ENCODE measurements at places on chromosomes 11 and 22.

GRCh38 chr22:25051983-25052710, 99.6 kb downstream of the KIAA1671 start:
- no peak for DNase-seq

- DNase-seq: no peak
Observed at GRCh38 chr11:15826826-15827225, 529.5 kb downstream of the SOX6 start.

GRCh38 chr22:20979243-20979809, 2.8 kb upstream of the LZTR1 start:
- peak; percentile 61 for DNase-seq

- no peak for DNase-seq
Observed at GRCh38 chr11:106276859-106277436, 199.5 kb downstream of the AASDHPPT start.

DNA sequence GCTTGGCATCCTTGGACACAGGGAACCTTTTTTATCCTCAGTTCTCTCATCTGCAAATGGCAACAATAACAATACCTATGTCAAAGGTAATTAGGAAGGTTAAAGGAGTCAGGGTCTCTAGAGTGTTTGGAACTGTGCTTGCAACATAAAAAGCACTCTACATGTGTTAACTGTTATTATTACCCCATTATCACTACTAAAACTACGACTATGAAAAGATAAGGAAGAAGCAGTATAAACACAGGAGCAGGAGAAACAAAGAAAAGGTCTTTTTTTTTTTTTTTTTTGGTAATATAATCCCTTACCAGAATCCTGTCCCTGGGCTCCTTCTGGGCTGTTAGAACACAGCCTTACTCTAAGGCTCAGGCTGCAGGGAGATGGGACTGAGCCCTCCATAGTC, 348.2 kb downstream of the CADM1 start:
- no peak for DNase-seq

DNA sequence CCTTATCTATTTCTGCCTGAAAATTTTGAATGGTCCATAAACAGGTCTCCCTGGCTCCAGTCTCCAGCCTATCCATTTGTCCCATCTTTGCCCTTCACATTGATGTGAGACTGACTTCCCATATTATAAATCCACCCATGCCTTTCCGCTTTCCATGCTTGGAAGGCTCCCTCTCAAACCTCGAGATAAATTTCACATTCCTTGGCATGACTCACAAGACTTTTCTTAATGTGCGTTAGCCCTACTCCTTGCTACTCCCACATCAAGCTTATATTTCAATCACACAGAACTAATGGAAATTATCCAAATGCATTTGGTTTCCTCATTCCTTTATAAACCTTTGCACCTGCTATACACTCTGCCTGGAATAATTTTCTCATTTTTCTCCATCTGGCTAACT, 163.7 kb upstream of the NTM start:
- DNase-seq: no peak

DNA sequence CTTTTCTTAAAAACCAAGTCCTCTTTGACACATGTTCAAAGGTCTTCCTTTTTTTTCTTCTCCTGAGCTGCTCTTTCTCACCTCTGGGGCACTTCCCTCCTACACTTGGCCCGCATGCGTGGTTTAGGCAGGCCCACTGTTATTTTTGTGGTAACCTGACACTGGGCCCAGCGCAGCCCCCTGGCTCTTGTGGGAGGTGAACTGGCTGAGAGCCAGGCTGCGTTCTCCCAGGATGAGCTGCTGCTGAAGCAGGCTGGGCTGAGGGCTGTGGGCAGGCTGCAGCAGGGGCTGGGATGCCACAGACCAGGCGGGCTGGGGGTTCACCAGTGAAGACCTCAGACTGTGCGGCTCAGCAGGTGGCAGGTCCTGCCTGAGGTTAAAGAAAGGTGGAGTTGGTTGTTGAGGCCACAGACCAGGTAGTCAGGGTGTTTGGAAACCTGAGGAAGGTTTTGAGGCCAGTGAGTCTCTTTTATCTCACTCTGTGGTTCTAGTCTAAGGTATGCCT, 72.4 kb downstream of the TEAD1 start:
- no peak for DNase-seq

DNA sequence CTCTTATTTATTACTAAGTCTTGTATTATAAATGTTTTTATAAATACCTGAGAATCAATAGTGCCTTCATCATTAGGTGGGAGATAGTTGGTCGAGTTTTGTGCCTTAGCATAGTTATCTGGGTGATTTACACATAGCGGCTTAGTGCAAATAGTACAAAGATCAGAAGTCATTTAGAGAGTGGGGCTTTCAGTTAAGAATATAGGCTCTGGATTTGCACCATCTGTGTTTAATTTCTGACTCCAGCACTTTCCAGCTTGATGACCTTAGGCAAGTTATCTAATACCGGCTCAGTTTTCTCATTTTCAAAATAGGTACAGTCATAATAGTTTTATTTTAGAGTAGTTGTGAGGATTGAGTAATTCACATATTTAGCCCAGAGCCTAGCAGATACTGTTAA, 26.4 kb downstream of the PDE3B start:
- DNase-seq: no peak

- DNase-seq: no peak
Observed at GRCh38 chr11:121649798-121650197, 197.0 kb upstream of the SORL1-AS1 start.

DNA sequence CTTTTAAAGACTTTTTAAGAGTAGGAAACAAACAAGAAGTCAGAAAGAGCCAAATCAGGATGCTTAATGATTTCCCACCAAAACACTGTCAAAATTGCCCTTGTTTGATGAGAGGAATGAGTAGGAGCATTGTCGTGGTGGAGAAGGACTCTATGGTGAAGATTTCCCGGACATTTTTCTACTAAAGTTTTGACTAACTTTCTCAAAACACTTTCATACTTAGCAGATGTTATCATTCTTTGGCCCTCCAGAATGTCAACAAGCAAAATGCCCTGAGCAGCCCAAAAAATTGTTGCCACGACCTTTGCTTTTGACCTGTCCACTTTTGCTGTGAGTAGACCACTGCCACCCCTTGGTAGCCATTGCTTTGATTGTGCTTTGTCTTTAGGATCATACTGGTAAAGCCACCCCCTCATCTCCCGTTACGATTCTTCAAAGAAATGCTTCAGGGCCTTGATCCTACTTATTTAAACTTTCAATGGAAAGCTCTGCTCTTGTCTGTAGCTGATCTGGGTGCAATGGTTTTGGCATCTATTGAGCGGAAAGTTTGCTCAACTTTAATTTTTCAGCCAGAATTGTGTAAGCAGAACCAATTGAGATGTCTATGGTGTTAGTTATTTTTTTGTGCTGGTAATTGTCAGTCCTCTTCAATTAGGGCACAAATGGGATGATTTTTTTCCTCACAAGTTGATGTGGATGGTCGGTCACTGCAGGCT, 67.2 kb downstream of the ADM start:
- DNase-seq: no peak

GRCh38 chr11:107682171-107682570, 29.7 kb downstream of the SLN start:
- DNase-seq: no peak

DNA sequence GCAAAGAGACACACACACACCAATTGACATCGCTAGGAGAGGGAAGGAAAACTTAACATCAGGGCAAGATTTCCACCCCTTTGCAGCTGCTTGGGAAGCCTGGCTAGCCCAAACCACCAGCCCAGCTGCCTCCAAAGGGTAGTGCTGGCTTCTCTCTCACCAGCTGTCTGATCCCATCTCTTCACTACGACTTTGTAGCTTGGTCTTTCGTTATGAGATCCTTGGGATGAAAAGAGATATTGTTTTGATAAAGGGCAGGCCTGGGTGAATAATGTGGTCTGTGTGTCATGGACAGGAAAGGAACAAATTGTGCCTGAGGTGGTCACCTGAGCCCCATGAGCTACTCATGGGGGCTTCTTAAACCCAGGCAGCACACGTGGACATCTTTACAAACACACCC, 101.9 kb downstream of the ARL14EP start:
- no peak for DNase-seq

- DNase-seq: no peak
Observed at GRCh38 chr11:77141034-77141433, 13.0 kb downstream of the MYO7A start.

- DNase-seq: no peak
Observed at GRCh38 chr11:45921561-45922424, 663 bp upstream of the LARGE2 start.

GRCh38 chr22:25919452-25919851, 177.5 kb downstream of the MYO18B start:
- DNase-seq: no peak

DNA sequence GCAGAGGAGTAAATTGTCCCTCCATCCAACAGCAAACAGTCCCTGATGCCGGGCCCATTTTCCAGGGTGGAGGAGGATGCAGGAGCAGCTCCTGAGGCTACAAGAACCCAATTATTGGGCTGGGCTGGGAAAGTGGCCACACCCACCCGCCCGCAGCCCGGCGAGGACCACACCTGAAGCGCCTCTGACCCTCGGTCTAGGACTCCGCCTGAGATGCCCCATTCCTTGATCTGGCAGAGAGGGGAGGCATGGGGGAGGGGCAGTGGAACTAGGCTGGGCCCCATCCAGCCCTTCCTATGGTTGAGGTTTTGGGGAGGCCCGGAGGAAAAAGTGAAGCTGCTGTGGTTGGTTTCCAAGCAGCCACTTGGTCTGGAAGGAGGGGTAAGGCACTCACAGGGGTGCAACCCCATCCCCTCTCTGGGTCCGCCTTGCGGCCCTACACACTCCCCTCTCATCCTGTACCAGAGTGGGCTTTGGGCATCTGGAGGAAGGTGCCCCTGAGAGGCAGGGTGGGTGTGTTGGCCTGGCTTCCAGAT, 2.4 kb upstream of the LGALS1 start:
- DNase-seq: no peak

GRCh38 chr11:119047205-119047604, 9.8 kb downstream of the HYOU1 start:
- no peak for DNase-seq

DNA sequence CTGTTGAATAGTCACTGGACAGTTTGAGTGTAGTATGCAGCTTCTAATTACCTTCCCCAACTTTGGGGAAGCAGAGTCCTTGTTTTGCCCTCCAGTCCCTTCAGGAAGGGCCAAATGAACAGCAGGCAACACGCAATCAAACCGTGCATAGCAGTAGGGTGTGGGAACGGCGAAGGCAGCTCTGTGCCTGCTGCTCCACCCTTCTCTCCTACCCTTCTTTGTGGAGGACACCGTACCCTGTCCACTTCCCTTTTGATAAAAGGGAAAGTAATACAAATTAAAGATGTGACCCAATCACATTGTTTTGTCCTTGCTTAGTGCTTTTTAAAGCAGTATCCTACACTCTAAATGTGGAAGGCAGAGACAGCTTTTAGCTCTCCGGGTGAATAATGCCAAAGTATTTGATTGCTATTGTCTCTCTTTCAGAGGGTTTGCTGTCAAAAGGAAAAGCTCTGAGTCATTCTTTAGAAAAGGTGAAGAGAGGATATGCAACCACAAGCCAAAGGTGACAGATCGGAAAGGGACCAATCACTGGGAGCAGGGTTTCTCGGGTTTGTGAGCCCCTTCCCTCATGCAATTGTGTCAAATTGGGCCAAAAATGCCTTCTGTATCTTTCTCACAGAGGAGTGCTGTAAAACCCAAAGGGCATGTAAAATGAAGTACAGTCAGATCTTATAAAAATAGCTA, 407.3 kb upstream of the CCDC90B start:
- DNase-seq: no peak

- no peak for DNase-seq
Observed at GRCh38 chr11:14386081-14386480, 27.1 kb upstream of the RRAS2 start.

DNA sequence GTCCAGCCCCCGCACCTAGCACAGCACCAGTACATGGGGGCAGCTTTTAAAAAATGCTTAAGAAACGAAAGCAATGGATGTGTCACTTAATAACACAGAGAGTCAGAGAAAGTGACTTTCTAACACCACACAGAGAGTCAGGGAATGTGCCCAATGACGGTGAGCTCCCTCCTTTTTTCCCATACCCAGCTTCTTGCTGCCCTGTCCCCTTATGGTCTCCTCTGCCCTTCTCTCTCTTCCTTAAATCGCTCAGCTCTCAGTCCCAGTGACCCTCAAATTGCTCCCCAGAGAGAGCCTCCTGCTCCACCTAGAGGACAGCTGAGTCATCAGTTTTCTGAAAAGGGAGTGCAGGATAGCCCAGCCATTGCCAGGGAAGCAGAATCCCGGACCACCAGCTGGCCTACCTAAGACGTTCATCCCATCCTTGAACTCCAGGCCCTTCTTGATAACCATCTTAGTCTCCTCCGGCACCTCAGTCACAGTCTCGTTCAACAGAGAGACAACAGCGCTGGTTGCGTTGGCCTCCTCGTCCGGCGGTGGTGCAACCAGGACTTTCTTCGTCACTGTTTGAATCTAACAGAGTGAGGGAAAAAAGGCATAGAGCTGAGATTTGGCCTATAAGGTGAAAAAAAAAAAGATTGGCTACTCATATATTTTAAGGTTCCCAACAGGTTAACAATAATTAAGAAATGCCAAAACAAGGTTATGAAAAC, 113.5 kb downstream of the SLC1A2 start:
- DNase-seq: peak; percentile 29

DNA sequence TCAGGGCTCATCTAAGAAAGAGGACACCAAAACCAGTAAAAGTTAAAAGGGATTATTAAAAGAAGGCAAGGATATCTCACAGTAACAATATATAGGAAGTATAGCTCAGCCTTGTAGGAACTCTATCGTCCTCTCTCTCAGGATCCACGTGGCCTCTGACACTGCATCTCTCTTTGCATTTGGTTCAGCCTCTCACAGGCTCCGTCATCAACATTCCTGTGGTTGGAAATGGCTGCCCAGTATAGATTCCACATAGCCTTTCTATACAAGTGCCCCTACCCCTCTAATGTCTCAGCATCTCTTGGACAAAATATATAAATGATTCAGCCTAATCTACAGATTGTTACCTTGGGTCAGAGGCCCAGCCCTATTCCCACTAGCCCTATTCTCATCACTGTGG, 101.3 kb upstream of the DBX1 start:
- no peak for DNase-seq

GRCh38 chr11:954392-955153, 28.9 kb downstream of the AP2A2 start:
- no peak for DNase-seq

GRCh38 chr11:57597916-57598830, 688 bp downstream of the SERPING1 start:
- no peak for DNase-seq

GRCh38 chr11:65492637-65493366, 6.0 kb upstream of the MALAT1 start:
- DNase-seq: no peak

GRCh38 chr11:78203184-78203583, 14.5 kb downstream of the USP35 start:
- peak; percentile 86 for DNase-seq

- DNase-seq: no peak
Observed at GRCh38 chr11:79663017-79663416, 222.2 kb upstream of the TENM4 start.

Data from central memory CD4-positive, alpha-beta T cell (primary cell).